Thoracic aorta (tissue), 2 donors: ENCODE measurements at places on chromosomes 6 and 20.

GRCh38 chr6:129516787-129517186 lies 193.2 kb downstream of the ARHGAP18 start:
- DNase-seq: no peak

DNA sequence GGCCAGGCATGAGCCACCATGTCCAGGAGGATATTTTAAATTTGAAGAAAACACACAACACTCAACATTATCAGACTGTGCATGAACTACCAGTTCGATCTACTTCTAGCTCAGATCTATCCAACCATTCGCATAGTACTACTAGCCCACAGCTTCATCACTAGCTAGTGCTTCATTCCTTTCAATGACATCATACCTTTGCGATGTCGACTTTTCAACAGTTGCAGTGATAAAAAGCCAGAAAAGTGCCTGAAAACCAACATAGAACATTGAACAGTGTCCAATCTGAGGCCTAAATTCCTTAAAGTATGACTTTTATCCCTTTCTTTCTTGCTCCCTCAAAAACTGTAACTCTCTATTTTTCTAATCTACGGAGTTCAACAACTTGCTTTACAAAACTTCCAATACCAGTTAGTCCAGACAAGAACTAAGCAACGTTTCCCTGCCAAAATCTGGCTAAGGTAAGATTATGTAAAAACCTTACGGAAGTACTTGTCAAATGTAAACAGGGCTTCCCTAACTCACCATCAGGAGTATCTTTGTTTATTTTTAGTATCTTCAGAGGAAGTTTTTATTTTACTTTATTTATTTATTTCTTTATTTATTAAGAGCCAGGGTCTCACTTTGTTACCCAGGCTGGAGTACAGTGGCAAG lies 434.0 kb upstream of the JARID2 start:
- no peak for DNase-seq

DNA sequence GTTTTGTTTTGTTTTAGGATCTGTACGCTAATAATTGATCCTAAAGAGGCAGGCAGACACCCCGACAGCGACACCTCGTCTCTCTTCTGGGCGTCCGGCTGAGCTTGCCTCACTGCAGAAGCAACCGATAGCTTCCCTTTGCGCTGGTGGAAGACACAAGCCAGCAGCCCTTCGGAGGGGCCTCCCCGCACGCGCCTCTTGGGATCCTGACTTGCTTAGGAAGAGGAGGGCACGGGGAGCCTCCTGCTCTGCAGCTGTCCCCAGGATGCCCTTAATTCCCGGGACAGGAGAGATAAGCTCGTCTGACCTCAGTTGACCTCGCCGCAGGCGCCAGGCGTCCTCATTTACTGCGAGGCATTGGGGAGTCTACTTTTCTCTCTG lies 94.0 kb downstream of the CD83 start:
- DNase-seq: peak; percentile 5

DNA sequence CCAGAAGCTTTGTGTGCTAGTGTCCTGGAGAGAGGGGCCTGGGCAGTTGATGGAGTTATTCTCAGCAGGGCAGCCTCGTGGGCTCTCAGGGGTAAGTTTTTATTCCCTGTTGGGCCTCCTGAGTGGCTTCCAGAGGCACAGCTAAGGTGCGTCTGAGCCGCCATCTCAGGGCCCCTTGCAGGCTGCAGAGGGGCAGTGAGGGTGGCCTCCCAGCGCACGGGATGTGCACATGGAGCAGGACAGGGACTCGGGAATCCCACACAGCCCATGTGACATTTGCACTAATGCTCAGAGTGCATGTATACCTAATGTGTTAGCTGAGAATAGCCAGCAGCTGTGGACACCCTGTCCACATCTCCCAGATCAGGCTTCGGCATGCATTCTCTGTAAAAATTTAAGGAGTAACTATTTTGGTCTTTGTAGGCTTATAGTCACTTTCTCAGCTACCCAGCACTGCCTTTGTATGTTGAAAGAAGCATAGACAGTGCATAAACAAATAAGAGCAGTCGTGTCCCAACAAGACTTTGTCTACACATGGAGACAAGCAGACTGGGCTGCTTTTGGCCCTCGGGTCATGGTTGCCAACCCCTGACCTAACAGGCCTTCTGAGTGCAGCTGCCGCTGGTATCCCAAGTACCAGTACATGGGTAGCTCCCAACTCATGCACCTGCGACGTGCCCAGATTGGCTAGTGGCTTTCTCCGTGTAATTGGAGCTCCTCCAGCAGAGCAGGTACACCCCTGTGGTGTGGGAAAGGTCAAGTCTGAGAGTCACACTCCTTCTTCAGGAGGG lies 18.6 kb upstream of the CST9L start:
- DNase-seq: no peak

DNA sequence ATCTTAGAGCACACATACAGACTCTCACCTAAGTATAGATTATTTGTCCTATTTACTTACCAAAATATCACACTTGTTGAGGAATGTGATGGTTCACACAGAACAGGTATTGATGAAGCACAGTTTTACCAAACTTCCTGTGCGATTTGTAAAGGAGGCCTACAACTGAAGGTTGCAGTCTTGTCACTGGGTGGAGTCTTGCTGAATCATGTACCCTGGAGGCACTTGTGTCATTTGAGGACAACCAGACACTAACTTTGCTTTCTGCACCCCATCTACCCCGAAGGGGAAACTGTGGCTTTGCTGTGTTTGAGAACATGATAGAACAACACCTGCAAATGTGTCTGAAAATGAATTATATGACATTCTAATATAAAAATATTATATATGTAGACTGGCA lies 32.4 kb upstream of the HINT3 start:
- DNase-seq: no peak

GRCh38 chr6:13624871-13625288 lies 9.7 kb downstream of the NOL7 start:
- no peak for DNase-seq

DNA sequence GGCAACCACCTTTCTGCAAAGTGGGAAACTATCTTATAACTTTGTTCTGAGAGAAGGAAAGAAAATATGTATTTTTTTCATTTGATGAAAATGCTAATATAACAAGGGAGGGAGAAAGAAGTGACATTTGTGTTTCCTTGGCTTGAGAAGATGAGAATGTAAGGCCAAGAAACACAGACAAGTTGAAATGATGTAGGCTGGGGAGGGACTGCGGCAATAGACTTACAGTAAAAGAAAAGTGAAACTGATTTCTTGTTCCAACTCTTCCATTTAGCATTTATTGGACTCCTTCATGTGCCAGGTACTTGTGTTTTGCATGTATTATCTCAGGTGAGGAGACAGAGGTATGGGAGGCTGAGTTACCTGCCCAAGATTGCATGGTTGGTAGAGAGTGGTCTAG lies 130.9 kb downstream of the CARMIL1 start:
- no peak for DNase-seq

GRCh38 chr20:13638162-13638495 lies 603 bp downstream of the TASP1 start:
- no peak for DNase-seq

- no peak for DNase-seq
Observed at GRCh38 chr6:43791745-43792422, 21.9 kb downstream of the VEGFA start.

DNA sequence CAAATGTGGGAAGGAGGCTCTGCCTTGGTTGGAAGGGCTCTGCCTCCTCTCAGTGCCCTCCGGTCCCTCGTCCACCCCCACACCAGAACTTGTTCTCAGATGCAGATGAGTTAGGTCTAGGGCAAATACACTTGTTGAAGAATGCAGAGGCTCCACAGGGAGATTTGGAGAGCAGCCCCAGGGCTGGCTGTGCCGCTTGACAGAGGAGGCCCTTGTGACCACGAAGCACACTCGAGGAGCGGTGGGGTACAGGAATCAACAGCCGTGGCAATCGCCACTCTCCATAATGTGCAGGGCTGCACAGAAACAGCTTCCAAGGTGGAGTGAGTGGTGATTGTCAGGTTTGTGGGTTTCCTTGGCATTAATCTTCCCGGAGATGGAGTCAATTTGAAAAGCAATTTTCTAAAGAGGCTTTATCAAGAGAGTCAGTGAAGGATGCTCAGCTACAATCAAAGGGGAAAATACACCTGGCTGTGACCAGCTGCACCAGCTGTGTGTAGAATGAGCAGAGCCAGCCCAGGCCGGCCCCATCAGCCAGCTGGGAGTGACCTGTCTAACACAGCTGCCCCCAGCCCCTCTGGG lies 59.5 kb downstream of the BFSP1 start:
- no peak for DNase-seq

DNA sequence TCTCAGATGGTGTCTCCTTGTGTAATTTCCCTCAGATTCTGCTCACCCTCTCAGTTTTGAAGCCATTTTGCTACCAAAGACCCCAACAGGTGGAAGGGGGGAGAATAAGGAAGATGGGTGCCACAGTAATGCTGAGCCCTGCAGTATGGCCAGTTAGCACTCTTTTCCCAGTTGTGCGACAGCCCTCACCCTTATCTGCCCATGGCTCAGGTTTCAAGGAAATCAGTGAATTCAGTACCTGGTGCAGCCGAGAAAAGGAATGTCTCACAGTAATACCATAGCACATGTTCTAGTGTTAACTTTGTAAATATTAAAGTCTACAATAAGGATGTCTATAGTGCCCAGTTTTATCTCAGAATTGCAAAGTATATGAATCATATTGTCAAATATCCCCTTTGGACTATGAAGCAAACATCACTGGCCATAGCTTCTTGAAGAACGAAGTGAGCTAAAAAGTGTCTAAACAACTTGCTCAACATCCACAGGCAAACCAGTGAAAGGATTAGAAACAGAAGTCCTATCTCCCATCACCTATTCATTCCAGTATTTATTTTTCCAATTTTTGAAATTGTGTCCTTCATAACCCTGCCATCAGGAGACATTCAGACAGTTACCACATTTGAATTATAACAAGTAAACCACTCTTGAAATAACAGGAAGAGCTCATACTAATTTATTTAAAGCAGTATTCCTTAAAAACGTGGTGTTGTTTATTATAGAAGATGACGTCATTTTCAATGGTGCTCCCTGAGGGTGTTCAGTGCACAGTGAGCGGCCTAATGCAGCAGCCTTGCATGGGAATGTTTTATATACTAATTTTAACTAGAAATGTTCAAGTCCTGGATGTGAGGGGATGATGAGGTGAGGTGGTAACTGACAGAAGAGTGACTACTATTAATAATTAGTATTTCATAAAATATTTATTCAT lies 366.2 kb downstream of the TFAP2A start:
- DNase-seq: no peak

DNA sequence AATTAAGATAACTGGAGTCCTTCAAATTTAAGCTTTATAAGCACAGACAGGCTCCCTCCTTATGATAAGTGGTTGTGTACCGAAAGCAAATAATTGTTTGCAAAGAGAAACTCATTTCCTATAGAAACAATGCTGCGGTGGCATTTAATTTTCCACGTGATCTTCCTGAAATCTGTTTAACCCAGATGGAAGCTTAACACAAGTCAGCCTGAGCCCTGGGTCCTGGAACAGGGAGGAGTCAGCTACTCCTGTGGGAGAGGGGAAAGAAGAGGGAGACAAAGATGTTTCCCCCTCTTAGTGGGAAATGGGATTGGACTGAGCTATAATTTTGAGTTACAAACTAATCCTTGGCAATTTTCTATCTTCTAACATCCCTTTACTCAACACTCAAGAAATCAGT lies 136.5 kb downstream of the ELOVL4 start:
- DNase-seq: no peak

GRCh38 chr20:64113444-64113775 lies 6.0 kb upstream of the NPBWR2 start:
- DNase-seq: no peak

- DNase-seq: no peak
Observed at GRCh38 chr6:40444312-40444711, 142.9 kb downstream of the LRFN2 start.

GRCh38 chr20:16553684-16554083 lies 19.6 kb downstream of the KIF16B start:
- DNase-seq: no peak

DNA sequence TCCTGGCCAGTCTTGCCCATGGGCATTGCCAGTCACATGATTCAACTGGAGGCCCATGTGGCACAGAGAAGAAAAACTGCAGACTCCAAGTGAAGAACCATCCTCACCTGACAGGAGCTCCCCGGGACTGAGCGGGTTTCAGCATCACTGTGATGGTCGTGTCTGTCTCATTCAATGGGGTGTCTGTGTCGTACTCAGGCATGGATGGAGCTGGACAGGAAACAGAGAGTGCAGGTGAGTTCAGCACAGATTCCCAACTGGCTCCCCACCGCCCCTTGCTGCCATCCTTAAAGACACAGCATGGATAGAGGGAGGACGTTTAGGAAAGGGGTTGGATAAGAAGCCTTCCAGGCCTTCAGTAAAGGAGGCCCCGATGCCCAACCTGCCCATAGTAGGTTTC lies 732.3 kb upstream of the CHD6 start:
- DNase-seq: no peak

- DNase-seq: no peak
Observed at GRCh38 chr6:87921034-87921433, 126.6 kb upstream of the SPACA1 start.

- no peak for DNase-seq
Observed at GRCh38 chr20:47971058-47971791, 185.9 kb upstream of the SULF2 start.

DNA sequence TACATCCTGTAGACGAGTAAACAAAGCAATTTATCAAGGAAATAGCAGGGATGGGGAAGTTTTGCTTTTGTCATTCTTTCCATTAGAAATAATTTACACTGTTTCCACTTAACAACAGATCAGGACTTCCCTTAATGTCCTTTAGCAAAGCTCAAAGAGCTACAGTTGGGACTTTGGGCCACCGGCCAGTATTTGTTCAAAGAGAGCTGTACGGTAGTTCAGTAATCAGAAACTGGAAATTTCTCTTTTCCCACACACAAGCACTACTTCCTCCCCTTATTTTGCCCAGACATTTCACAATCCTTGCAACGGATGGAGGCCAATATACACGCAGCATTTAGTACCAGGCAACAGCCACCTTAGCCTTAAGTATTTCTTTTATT lies 12.1 kb upstream of the HINT3 start:
- DNase-seq: no peak

DNA sequence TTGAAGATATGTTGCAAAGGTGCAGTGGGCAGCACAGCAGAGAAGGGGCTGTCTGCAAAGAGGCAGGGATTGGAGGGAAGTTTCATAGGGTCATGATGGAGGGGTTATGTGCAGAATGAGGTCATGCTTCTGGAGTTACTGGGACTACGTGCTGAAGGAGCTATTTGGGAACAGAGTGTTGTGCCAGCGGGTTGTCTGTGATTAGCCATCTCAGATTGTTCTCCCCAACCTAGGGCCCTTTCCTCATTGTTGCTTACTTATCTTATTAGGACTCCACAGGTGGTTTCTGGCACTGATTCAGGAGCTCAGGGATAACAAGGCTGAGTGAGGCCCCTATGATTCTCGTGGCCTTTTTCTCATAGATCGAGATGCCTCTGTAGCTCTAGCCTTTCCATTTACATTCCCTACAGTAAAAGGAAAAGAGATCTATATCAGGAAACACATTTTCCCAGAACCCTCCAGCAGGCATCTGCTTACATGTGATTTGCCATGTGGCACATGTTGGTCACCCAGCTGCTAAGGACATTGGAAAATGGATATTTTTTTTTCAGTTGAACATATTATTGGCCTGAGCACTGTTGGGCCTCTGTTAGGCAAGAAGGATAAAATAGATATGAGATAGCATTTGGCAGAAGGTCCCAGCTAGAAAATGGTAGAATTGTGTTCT lies 429.6 kb upstream of the PLCB4 start:
- DNase-seq: no peak
